ENCODE measurements at places on chromosomes 12 and 14. TPM values are rescaled to one million over a fixed set of nuclear protein-coding genes. Genes with fewer than 3 reads are reported as not detected.

The METTL3 gene
- 59.4 TPM for total RNA-seq

The GUCY2C gene
- not detected for total RNA-seq

The IAPP gene
- not detected for total RNA-seq

The OR4E2 gene
- total RNA-seq: not detected

The TAS2R20 gene
- total RNA-seq: 7.5 TPM

The EPYC gene
- total RNA-seq: not detected

The OTOGL gene
- 0.36 TPM for total RNA-seq

The DRAM1 gene
- total RNA-seq: 108 TPM

The CDK2 gene
- 14.1 TPM for total RNA-seq

The A2ML1 gene
- total RNA-seq: under 0.01 TPM

The RD3L gene
- total RNA-seq: not detected

The SLC4A8 gene
- 6.7 TPM for total RNA-seq

The CPNE6 gene
- not detected for total RNA-seq

The KCNC2 gene
- total RNA-seq: not detected

The RNF41 gene
- 163 TPM for total RNA-seq

The KIF5A gene
- total RNA-seq: 2.7 TPM

The SERPINA12 gene
- total RNA-seq: not detected

The RASAL1 gene
- not detected for total RNA-seq

The CLEC14A gene
- total RNA-seq: 7.7 TPM

The FAM90A1 gene
- 0.16 TPM for total RNA-seq

The KRT74 gene
- total RNA-seq: not detected

The ANKRD52 gene
- 22.3 TPM for total RNA-seq

The PLEKHG3 gene
- total RNA-seq: 5.8 TPM

The PLA2G1B gene
- total RNA-seq: not detected

The OVCH1 gene
- not detected for total RNA-seq

The SLC6A12 gene
- total RNA-seq: not detected

The JPH4 gene
- total RNA-seq: not detected

The TOMM20L gene
- not detected for total RNA-seq

The INHBC gene
- not detected for total RNA-seq

The CATSPERB gene
- not detected for total RNA-seq

The SYNDIG1L gene
- total RNA-seq: not detected

The RIMKLB gene
- total RNA-seq: 35.9 TPM

The KRT4 gene
- total RNA-seq: not detected

The SDR9C7 gene
- total RNA-seq: not detected

The IL26 gene
- not detected for total RNA-seq

The RAD51AP1 gene
- 2.1 TPM for total RNA-seq

The PPM1H gene
- 0.49 TPM for total RNA-seq

The FOXA1 gene
- under 0.01 TPM for total RNA-seq

Measured in hair follicle dermal papilla cell (primary cell).